ENCODE measurements at places on chromosomes 6 and 20. TPM values are rescaled to one million over a fixed set of nuclear protein-coding genes. Genes with fewer than 3 reads are reported as not detected.

- DNase-seq = no peak
Observed at GRCh38 chr6:2818593-2818992, 23.1 kb downstream of the SERPINB1 start.

DNA sequence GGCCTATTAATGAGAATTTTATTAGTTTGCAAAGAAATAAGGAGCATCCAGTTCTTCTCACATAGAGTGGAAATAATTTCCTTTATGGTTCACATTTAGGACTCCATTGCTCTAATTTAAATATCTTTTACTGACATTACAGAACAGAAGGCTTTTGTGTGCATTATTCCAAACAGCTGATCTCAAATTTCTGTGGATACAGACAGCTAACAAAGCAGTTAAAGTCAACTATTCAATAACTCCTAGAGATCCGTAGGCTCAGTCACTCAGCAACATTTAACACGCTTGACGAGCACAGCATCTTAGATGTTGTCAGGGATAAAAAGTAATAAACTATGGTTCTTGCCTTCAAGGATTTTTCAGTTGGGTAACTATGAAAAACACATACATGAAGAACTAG, 305.8 kb upstream of the SYNCRIP start:
- DNase-seq = no peak

- DNase-seq = no peak
Observed at GRCh38 chr6:84526631-84527030, 237.8 kb downstream of the TBX18 start.

Gene DYNLT2
- 1.9 TPM for total RNA-seq

DNA sequence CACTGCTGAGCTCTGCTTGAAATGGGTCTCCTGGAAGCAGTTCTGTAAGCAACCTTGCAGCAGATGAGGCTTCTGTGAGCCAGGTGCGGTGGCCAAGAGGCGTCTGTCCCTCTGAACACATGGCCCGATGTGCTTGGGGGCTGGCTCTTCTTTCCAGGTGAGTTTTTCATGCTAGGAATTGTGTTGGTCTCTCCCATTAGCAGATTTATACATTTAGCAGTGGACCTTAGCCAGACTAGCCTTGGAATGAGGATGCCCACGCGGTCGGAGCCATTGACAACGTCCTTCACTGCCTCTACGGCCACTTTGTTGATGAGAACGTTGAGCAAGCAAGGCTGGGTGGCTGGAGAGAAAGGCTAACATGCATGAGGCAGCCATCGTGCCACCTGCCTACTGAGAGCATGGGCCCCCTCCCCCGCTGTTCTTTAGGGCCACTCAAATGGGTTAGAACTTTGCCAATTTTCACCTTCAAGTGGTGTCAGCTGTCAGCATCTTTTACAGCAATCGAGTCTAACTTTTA, 33.5 kb downstream of the ERMARD start:
- no peak for DNase-seq

Gene SAPCD1
- 3.4 TPM for total RNA-seq

DNA sequence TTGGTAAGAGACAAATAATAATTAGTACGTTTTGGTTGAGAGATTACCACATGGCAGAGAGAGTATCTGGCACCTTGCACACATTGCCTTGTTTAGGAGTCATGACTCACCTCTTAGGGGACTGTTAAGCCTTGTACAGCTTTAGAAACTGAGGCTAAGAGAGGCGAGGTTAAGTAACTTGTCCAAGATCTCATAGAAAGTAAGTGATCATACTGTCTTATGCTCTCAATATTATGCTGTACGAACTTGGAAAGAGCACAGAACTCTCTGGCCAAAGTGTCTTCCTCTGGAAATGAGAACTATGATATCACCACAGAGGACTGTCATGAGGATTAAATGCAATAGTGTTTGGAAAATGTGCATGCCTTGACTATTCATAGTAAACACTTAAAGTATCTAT, 249.0 kb downstream of the UTRN start:
- DNase-seq = no peak

DNA sequence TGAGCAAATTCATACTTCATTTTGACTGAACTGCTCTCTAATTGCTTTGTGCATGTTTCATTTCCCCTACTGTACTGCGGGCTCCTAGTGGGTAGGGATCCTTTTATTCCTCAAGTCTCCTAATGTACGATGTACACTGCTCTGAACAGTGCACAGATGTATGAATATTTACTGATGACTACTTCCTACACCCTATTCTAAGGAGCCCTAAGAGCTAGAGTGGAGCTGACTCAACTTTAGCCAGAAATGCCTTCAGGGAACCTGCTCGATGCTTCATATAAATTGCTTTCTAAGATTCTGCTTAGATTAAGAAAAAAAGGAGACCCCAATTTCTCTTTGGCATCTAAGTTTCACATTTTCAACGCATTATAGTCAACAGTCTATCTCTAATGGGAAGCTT, 47.6 kb upstream of the SPDEF start:
- DNase-seq = no peak

GRCh38 chr6:31780507-31781243, 3.5 kb upstream of the VWA7 start:
- DNase-seq = no peak

DNA sequence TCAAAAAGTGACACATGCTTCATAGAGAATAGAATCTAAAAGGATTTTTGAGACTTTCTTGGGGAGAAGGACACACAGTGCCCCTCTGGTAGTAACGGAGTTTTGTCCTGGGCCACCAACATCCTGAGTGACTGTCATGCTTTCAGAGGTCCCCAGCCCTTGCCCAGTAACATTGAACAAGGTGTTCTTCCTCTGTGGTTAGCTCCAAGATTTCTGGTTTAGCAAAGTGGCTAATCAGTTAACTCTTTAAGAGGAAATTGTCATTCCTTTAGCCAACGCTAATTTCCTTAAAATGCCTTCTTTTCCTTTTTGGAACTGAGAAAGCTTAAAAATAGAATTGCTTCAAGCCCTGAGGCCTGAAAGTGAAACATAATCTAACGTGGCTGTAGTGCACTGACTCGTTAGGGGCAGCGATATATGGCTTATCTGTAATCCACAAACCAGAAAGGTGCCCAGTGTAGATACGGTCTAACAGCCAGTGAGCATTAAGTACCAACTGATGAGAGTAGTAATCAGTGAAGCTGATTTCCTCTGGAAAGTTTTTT, 7.8 kb downstream of the E2F3 start:
- DNase-seq = no peak

DNA sequence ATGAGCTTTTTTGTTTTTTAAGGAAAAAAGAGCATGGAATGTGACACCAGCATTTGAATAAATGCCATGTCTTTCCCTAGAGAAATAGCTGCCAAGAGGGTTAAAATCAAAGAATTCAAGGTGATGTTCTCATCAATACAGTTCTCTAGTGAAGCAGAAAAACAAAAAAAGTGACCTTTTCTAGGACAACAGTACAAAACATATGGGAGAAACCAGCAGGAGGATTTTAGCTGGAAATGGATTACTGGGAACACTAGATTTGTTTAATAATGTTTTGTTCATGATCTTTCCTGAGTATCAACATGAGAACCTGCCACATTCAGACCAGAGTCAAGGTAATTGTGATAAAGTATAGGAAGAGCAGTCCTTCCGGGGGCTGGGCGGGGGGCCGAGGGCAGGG, 372.2 kb downstream of the LMBRD1 start:
- no peak for DNase-seq

- DNase-seq = no peak
Observed at GRCh38 chr20:50098259-50098658, 14.7 kb downstream of the UBE2V1 start.

Gene CDH26
- total RNA-seq = 8.4 TPM

- no peak for DNase-seq
Observed at GRCh38 chr20:57526087-57526884, 1.3 kb upstream of the CTCFL start.

GRCh38 chr6:143325379-143326140, 124.9 kb downstream of the ADAT2 start:
- no peak for DNase-seq

- no peak for DNase-seq
Observed at GRCh38 chr20:36606158-36607066, 833 bp downstream of the RAB5IF start.

GRCh38 chr6:137957471-137957870, 90.4 kb downstream of the TNFAIP3 start:
- DNase-seq = no peak

Gene LRRC1
- total RNA-seq = 9.5 TPM

- DNase-seq = no peak
Observed at GRCh38 chr6:82906489-82906888, 159.2 kb downstream of the UBE3D start.

DNA sequence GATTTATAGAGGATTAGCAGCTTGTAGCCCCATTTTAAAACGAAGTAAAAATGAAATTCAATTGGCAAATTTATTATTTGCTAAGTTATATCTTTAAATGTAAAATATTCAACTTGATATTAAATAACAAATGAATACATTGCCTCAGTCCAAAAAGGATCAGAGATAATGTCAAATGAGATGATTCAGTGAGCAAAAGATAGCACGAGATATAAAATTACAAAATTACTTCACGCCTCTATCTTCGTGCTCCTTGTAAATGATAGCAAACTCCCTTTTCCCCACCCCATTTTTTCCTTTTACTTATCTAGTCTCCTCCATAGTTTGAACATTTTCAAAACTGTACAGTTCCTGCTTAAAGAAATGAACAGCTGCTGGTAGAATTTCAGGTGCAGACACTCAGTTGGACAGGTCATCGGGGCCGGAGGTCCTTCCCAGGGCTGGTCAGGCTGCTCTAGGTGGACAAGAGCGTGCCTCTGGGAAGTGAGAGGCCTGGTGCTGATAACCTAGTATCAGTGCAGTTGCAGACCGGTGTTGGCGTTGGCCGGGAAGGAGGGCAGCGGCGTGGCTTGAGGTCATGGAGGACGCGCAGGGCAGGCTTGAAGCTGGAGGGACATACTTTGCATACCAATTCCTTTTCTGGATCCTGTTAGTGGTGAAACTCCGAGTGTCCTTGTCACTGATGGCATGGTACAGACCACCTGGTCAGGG, 83.9 kb downstream of the CDC5L start:
- DNase-seq = peak; percentile 8

DNA sequence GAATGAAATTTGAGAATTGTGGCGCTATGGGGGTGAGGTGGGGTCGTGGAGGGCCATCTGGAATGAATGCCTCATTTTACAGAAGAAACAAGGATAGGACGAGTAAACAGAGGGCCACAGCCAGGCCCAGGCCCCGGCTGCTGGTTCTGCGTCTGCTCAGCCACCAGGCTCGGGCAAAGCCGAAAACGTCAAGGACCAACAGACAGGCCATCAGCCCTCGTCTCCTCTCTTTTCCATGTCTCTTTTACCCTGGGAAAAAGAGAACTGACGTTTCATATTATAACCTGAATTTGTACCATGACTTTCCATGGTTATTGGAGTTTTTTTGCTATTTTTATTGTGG, 212.4 kb upstream of the ARID1B start:
- no peak for DNase-seq

DNA sequence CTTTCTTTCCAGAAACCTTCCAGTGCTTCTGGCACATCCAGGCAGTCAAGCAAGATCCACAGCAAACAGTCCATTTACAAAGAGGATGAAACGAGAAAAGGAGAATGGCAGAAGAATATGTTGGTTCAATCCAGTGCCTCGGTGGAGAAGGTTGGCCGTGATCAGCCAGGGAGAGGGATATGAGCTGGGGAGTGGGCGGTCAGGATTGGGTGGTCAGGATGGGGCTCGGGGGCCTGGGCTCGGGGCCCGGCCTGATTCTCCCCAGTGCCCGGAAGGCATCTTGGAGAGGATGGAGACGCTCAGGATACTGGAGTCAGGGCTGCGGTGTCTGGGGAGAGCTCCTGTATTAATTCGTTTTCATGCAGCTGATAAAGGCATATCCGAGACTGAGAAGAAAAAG, 61.3 kb downstream of the EFCAB8 start:
- DNase-seq = no peak

Gene PPP1R3D
- total RNA-seq = 7.5 TPM

DNA sequence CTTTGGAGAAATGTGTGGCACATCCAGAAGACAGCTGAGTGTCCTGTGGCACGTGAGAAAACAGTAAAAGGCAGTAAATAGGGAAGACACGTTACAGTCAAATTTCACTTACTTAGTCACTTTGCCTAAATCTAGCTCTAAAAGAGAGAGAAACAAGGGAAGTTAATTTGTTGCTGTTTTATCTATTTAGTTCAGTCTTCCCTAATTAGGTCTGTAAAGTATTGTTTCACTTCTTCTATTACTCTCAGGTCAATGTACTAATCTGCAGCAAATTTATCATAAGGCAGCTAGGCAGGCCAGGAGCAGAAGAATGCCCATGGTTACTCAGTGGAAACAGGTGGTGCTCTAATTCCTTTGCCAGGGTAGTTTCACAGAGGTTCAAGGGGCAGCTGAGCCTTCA, 124.3 kb upstream of the CNR1 start:
- no peak for DNase-seq

- peak; percentile 43 for DNase-seq
Observed at GRCh38 chr20:38649275-38649891, 47.8 kb downstream of the ARHGAP40 start.

Gene PMEPA1
- 31.1 TPM for total RNA-seq

Gene SAMD3
- total RNA-seq = 0.44 TPM

DNA sequence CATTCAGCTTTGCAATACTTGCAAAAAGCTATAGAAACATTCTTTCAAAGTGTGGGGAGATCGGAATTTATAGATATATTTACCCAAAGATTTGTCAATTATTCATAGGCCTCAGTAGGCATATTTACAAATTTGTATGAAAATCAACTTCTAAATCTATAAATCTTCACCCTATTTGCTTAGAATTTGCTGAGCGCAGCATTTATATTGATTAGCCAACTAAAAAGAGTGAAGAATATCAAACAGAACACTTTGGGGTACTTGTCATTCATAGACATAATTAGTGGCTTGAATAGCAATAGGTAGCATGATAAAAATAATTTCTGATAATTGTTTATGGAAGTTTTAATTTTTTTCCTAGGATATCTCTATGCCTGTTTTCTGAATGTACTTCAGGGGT, 244.5 kb upstream of the SLC35B3 start:
- no peak for DNase-seq

GRCh38 chr20:42150230-42150629, 532.1 kb upstream of the CHD6 start:
- DNase-seq = no peak

Gene MAPK13
- 22.7 TPM for total RNA-seq

Gene MROH8
- 10.2 TPM for total RNA-seq

GRCh38 chr6:111478749-111479148, 4.3 kb downstream of the REV3L start:
- no peak for DNase-seq

- no peak for DNase-seq
Observed at GRCh38 chr20:58568483-58569240, 53.5 kb upstream of the APCDD1L start.

- no peak for DNase-seq
Observed at GRCh38 chr20:4415281-4415680, 306.4 kb upstream of the PRND start.
